ENCODE measurements at places on chromosomes 2 and 18.

- DNase-seq = peak; percentile 54
Observed at GRCh38 chr2:64277101-64277849, 133.1 kb upstream of the PELI1 start.

DNA sequence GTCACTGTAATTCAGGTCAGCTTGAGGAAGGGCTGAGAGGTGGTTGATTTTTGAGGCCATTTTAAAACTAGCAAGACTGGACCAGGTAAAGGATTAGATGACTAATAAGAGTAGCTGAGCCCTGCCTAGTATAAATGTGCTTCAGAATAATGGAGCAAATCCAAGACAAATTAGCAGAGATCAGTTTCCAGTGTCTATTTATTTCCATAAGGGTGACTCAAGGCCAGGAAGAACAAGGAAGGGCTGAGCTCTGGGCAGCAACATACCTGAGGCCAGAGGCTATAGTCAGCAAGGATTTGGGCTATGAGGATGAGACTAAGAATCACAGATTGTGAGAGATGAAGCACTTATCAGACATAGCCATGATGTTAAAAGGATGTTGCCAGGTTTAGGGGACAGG, 339.0 kb upstream of the LRRTM1 start:
- no peak for DNase-seq

- DNase-seq = peak; percentile 33
Observed at GRCh38 chr2:111121028-111121827, 514 bp downstream of the BCL2L11 start.

DNA sequence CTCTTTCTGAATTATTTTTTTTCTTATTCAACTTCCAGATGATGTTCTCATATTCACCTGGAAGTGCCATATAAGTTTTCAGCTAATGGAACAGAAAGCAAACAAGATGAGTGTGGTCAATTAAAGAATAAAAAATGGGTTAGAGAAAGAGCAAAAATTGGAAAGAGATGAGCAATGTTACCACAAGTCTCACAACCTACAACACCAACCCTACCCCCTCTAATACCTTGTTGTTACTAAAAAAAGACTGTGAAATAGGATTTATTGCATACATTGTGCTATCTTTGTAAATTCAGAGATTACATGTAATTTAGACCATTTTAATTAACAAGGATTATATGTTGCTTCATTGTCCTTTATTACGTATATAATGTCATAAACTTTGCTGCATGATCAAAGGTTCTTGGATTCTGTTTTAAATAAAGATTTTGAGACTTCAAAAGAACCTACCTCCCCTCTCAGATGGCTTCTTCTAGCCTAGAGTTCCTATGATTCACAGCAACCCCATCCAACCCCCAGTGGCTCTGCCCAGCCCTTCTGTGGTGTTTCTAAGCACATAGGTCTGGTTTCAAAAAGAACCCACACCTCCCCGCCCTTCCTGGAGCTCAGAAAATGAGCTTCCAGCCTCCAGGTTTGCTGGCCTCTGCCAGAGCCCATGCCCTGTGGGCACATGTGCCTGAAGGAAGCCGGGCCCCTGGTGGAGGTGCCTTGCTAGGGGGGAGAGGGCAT, 24.7 kb downstream of the LGALSL start:
- no peak for DNase-seq

DNA sequence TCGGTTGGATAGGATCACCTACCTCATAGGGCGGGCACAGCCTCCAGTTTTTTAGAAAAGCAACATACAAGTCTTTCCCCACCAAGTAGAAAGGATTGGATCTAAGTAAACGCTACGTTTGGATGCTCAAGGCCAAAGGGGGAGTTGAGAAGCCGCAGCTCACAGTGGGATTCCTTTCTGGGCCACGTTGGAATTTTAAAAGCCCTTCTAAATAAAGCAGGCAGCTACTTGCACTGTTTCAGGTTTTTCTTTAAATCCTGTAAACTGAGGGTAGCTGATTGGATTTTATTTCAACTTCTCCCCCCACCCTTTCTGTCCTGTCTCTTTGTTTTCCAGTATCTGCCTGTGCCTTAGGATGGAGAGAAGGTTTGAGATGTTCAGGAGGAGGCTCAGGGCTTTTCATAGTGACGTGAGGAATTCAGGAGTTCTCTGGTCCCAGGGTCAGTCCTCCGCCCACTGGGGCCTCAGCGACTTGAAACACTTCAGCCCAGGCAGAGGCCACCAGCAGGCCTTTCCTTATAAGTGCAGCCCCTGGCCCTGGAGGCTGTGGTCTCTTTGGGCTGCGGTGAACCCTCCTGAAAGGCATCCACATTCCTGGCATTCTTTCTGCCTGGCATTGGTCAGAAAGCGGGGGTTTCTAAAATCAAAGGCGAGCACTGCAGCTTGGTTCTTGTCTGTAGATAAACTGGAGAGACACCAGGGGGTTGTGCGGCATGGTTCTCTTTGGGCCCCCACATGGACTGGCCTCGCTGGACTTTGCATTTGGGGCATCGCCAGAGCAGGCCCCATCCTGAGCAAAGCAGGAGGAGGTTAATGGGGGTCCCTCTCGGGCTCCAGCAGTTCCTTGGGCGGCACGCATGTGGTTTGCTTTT, 44.5 kb downstream of the SH3BP4 start:
- peak; percentile 72 for DNase-seq

DNA sequence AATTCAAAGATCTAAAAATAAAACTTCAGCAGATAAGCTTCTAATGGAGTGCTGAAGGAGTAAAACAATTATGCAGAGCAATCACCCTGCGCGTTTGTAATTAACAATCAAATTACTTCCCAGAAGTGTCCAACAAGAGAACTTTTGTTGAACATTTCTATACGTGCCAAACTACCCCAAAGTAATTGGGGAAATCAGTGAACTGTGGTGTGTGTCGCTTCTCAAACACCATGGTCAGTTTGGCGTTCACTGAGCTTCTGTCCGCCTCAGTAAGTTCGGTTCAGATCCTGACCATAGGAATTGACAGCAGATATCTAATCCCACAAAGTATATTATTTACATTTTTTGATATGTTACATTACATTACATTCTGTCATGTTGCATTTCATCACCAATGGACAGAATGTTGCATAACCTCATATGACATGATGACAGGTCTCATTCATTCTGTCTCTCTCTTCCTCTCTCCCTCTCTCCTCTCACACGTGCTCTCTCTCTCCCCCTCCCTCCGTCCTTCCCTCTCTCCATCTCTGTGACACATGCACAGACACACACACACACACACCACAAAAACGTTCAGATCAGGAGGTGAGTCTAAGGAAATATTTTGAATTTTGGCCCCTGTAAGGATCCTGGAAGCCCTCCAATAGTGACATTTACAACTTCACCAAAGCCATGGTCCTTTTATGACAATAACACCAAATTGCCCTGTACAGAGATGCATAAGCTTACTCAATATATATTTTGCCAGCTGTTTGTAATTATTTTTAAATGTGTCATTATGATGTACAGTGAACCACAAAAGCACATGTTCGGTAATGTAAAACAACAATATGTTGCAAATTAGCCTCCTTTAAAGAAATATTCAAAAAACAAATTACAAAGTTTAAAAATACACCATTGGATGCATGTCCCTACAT, 269.2 kb downstream of the FIGN start:
- DNase-seq = peak; percentile 5

- peak; percentile 45 for DNase-seq
Observed at GRCh38 chr2:223494942-223495341, 107.2 kb downstream of the SCG2 start.

GRCh38 chr2:72920318-72921087, 3.2 kb downstream of the EMX1 start:
- DNase-seq = peak; percentile 32

- no peak for DNase-seq
Observed at GRCh38 chr2:16313235-16313975, 352.2 kb downstream of the CYRIA start.

DNA sequence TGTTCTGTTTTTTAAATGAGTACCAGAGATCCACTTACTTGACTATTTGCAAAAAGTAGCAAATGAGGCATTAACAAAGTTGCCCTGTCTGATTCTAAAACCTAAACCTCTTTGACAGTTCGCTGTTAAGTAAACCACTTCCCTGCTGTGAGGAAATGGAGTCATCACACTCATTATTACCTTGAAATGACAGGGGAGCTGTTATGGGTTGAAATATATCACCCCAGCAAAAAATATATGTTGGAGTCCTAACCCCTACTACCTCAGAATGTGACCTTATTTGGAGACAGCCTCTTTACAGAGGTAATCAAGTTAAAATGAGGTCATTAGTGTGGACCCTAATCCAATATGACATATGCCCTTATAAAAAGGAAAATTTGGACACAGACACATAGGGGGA, 36.1 kb downstream of the DHRS9 start:
- no peak for DNase-seq

- DNase-seq = no peak
Observed at GRCh38 chr2:42385225-42385624, 24.2 kb upstream of the COX7A2L start.

- no peak for DNase-seq
Observed at GRCh38 chr2:55986001-55986400, 62.4 kb upstream of the EFEMP1 start.

- DNase-seq = no peak
Observed at GRCh38 chr2:109174214-109174613, 45.2 kb downstream of the SH3RF3 start.

GRCh38 chr2:108942888-108943287, 46.1 kb downstream of the EDAR start:
- DNase-seq = no peak

DNA sequence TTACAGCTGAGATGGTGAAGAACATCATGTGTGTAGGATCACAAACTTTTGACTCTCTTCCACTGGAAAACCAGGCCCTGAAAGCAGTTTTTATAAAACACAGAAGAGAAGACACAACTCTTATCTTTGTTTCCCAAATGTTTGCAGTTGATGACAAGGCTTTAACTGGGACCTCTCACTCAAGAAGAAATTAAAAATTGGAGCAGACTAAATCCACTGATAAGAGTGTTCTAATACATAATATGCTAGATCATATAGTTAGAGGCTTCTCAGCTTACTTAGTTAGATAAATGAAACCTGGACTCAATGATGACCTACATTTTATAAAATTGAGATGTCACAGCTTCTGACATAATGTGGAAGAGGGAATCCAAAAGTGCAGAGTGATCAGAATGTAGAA, 158.3 kb upstream of the WDSUB1 start:
- DNase-seq = no peak

DNA sequence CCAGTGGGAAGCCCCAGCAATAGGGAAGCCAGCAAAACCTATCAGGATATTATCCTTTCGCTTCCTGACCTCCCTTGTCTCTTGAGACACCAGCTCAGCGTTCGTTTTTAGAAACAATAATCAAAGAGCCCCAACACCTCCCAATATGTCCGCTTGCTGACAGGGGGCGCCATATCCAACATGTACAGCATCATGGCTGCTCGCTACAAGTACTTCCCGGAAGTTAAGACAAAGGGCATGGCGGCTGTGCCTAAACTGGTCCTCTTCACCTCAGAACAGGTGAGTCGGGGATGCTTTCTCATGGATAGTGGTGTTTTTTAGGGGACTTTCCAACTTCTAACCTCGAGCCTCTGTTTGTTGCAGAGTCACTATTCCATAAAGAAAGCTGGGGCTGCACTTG, 28.7 kb downstream of the GAD1 start:
- no peak for DNase-seq

Data from fibroblast of lung (primary cell).